Skin of body (tissue), 3 donors: ENCODE measurements at places on chromosomes 11 and 22. TPM values are rescaled to one million over a fixed set of nuclear protein-coding genes. Genes with fewer than 3 reads are reported as not detected.

KLHDC7B gene
- 0.30 TPM for total RNA-seq

CCDC87 gene
- total RNA-seq, result 0.10 TPM

UBQLN3 gene
- total RNA-seq, result 0.49 TPM

THY1 gene
- 25.1 TPM for total RNA-seq

TRIM48 gene
- not detected for total RNA-seq

KCNK7 gene
- total RNA-seq, result 8.5 TPM

SH3BP1 gene
- total RNA-seq, result 8.4 TPM

SNRPD3 gene
- 142 TPM for total RNA-seq

ACCS gene
- total RNA-seq, result 30.5 TPM

RFPL1 gene
- total RNA-seq, result not detected

BRSK2 gene
- 0.59 TPM for total RNA-seq

PIH1D2 gene
- 1.4 TPM for total RNA-seq

CHRDL2 gene
- total RNA-seq, result 0.30 TPM

SEC14L6 gene
- 18.4 TPM for total RNA-seq

TTLL12 gene
- total RNA-seq, result 17.2 TPM
